Stomach (tissue), 19 donors: ENCODE measurements at places on chromosomes 7 and 10. TPM values are rescaled to one million over a fixed set of nuclear protein-coding genes. Genes with fewer than 3 reads are reported as not detected.

DNA sequence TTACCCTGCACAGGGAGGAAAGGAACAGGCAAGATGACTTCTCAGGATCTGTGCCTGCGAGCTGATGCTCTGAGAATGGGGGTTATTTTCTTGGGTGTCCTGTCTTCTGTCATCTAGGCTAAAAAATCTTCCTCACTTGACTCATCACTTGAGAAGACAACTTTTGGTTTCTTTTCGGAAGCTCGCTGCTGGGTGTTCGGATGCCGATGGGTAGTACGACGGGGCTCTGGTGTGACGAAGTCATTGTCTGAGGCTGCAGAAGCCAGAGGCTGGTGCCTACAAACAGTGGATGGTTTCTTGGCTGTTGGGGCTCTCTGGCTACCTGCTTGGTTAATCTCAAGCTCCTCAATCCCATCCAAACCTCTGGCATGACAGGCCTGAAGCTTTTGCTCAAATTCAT is 92.2 kb downstream of the NPSR1 start:
- no peak overlapping the region for H3K27ac ChIP-seq
- DNase-seq, result no peak
- no peaks in the 10 kb centered on the region for H3K27me3 ChIP-seq
- H3K4me3 ChIP-seq, result no peak overlapping the region
- H3K36me3 ChIP-seq, result no peaks in the 10 kb centered on the region
- peaks cover 19% of the 10 kb centered on the region for H3K4me1 ChIP-seq

GRCh38 chr10:89206402-89207180 is 526 bp downstream of the CH25H start:
- H3K4me3 ChIP-seq, result peak overlapping the region; percentile 49
- peaks cover 13% of the 10 kb centered on the region for H3K4me1 ChIP-seq
- no peaks in the 10 kb centered on the region for H3K36me3 ChIP-seq
- peak; percentile 26 for DNase-seq

Gene HDAC9
- 2.0 TPM for polyA plus RNA-seq

Gene NPSR1
- not detected for polyA plus RNA-seq

GRCh38 chr10:133224076-133224475 is 5.9 kb upstream of the UTF1 start:
- H3K4me3 ChIP-seq, result no peak overlapping the region
- no peak overlapping the region for H3K27ac ChIP-seq
- H3K4me1 ChIP-seq, result no peaks in the 10 kb centered on the region
- H3K36me3 ChIP-seq, result no peaks in the 10 kb centered on the region
- DNase-seq, result no peak
- H3K27me3 ChIP-seq, result peaks cover under 1% of the 10 kb centered on the region

GRCh38 chr10:93437946-93438612 is 44.1 kb downstream of the MYOF start:
- no peaks in the 10 kb centered on the region for H3K36me3 ChIP-seq
- H3K4me1 ChIP-seq, result peaks cover 78% of the 10 kb centered on the region
- peak overlapping the region; percentile 97 for H3K27ac ChIP-seq
- no peaks in the 10 kb centered on the region for H3K27me3 ChIP-seq

GRCh38 chr7:92788559-92789183 is 47.7 kb downstream of the CDK6 start:
- H3K27me3 ChIP-seq, result no peaks in the 10 kb centered on the region
- no peak overlapping the region for H3K27ac ChIP-seq
- H3K4me3 ChIP-seq, result no peak overlapping the region
- no peak for DNase-seq
- peaks cover 9% of the 10 kb centered on the region for H3K4me1 ChIP-seq

DNA sequence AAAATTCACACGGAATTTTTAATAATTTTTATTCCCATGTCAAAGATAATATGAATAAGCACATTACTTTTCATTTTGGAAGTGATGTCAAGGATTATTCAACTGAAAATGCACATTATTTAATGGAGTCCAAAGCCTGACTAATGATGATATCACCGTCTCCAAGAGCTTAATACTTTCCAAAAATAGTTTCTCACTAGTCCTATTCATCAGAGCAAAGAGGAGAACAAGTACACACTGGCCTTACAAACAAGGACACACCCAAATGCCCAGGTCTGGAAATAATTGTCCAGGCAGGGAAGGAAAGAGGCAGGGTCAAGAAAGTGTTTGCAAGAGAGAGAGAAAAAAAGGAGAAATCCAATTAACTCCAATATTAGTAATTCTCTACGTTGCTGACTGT is 216.8 kb upstream of the CCDC6 start:
- DNase-seq, result peak; percentile 32
- H3K27ac ChIP-seq, result no peak overlapping the region
- no peak overlapping the region for H3K4me3 ChIP-seq
- H3K27me3 ChIP-seq, result no peaks in the 10 kb centered on the region
- H3K4me1 ChIP-seq, result peaks cover 15% of the 10 kb centered on the region
- no peaks in the 10 kb centered on the region for H3K36me3 ChIP-seq

DNA sequence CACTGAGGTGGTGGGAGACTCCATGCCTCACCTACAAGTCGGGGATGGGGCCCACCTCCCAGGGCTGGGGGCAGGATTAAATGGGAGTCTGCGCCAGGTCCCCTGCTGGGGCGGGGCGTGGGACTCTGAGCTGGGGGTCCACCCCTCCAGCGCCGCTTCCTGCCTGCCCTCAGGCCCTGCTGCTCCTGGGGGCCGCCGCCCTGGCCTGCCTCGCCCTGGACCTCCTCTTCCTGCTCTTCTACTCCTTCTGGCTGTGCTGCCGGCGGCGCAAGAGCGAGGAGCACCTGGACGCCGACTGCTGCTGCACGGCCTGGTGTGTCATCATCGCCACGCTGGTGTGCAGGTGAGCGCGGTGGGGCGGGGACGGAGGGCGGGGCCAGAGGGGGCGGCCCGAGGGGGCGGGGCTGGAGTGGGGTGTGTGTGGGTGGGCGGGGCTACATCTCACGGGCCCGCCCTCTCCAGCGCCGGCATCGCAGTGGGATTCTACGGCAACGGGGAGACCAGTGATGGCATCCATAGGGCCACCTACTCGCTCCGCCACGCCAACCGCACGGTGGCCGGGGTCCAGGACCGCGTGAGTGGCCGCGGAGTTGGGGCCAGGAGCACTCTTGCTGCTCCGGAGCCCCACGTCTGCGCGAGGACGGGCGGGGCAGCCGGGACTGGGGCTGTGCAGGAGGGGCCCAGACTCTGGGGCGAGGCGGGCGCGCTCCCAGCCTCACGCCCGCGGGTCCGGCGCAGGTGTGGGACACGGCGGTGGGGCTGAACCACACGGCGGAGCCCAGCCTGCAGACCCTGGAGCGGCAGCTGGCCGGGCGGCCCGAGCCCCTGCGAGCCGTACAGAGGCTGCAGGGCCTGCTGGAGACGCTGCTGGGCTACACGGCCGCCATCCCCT is 15.1 kb downstream of the TTYH3 start:
- no peak overlapping the region for H3K27ac ChIP-seq
- no peaks in the 10 kb centered on the region for H3K27me3 ChIP-seq
- peaks cover 14% of the 10 kb centered on the region for H3K4me1 ChIP-seq
- H3K36me3 ChIP-seq, result peaks cover 19% of the 10 kb centered on the region

- peaks cover 14% of the 10 kb centered on the region for H3K36me3 ChIP-seq
- no peak overlapping the region for H3K4me3 ChIP-seq
- no peak overlapping the region for H3K27ac ChIP-seq
These were observed 56.4 kb downstream of the CTBP2 start for GRCh38 chr10:125103924-125104323.

Gene SUN3
- polyA plus RNA-seq, result not detected

Gene PILRA
- 1.4 TPM for polyA plus RNA-seq

- no peaks in the 10 kb centered on the region for H3K27me3 ChIP-seq
- no peak for DNase-seq
- H3K4me1 ChIP-seq, result no peaks in the 10 kb centered on the region
- H3K36me3 ChIP-seq, result no peaks in the 10 kb centered on the region
- no peak overlapping the region for H3K4me3 ChIP-seq
These were observed 397.3 kb downstream of the PPP1R3A start for GRCh38 chr7:113521468-113521867.

Gene IDI2
- not detected for polyA plus RNA-seq

DNA sequence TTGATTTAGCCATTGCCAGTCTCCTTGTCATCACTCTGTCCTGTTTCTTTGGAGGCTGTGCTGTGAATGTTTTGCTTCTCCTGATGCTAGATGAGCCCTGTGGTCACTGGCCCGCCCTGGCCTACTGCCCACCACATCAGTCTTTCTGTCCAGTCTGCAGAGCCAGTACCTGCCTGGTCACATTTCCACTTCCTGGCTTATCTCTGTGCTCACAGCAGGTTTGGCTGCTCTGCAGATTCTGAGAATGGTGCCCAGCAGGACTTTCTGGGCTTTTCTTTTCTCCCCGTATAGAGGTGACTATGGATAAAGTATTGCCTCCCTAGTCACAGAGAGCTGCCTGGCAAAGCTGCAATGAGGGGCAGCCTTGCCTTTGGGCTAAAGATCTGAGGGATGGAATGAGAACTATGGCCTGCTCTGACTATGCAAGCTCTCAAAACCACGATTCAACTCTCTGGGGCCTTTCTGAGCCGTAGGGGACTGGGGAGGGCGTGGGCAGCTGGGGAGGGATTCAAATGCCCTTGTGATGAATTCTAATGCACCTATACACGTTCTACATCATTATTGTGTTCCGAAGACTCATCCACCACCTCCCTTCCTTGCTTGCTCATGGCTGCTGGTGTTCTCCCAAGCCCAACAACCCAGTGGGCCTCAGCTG is 410.4 kb upstream of the NPVF start:
- H3K27ac ChIP-seq, result no peak overlapping the region
- no peaks in the 10 kb centered on the region for H3K36me3 ChIP-seq
- DNase-seq, result no peak
- H3K4me3 ChIP-seq, result no peak overlapping the region
